Fibroblast of lung (primary cell): ENCODE measurements at places on chromosomes 12 and 14. TPM values are rescaled to one million over a fixed set of nuclear protein-coding genes. Genes with fewer than 3 reads are reported as not detected.

DNA sequence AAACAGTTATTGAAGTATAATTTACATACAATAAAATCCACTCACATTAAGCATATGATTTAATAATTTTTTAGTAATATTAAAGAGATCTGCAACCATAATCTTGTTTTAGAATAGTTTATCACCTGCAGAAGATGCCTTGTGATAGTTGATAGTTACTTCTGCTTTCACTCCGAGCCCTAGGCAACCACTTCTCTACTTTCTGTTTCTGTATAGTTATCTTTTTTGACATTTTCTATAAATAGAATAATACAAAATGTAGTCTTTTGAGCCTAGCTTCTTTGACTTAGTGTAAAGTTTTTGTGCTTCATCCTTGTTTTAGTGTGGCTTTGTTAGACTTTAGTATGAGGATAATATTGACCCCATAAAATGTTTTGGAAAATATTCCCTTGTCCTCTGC lies 111.0 kb downstream of the MNAT1 start:
- H3K27me3 ChIP-seq: no peaks in the 10 kb centered on the region
- H3K4me1 ChIP-seq: no peaks in the 10 kb centered on the region
- no peaks in the 10 kb centered on the region for H3K36me3 ChIP-seq
- H3K4me3 ChIP-seq: no peak overlapping the region
- DNase-seq: no peak

- H3K27ac ChIP-seq: no peak overlapping the region
- no peak for DNase-seq
- no peak overlapping the region for H3K4me3 ChIP-seq
- peaks cover 2% of the 10 kb centered on the region for H3K27me3 ChIP-seq
- H3K36me3 ChIP-seq: peaks cover 7% of the 10 kb centered on the region
Measured at GRCh38 chr14:103139132-103140025, 16.1 kb downstream of the TNFAIP2 start.

- H3K4me1 ChIP-seq: peaks cover 5% of the 10 kb centered on the region
- DNase-seq: no peak
- H3K27ac ChIP-seq: no peak overlapping the region
- H3K4me3 ChIP-seq: no peak overlapping the region
Measured at GRCh38 chr12:123083661-123084571, 67.0 kb downstream of the PITPNM2 start.

DNA sequence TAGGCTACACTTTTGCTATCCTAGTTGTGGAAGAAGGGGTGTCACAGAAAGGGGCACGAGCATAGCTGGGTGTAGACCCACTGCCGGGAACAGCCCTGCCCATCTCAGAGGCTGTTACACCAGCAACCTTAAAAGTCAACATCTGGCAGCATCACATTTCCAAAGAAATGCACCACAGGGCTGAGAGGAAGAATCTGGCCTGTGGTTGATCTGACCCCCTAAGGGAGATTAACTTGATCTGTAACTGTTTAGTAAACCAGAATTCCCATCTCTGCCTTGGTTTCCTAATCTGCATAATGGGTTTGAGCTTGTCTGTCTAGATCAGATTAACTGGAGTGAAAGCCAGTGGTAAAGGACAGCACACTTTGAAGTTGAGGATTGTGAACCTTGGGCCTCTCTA lies 1.3 kb downstream of the LRP1-AS start:
- H3K27me3 ChIP-seq: no peaks in the 10 kb centered on the region
- DNase-seq: no peak
- peaks cover 47% of the 10 kb centered on the region for H3K36me3 ChIP-seq
- H3K4me1 ChIP-seq: peaks cover 57% of the 10 kb centered on the region

DNA sequence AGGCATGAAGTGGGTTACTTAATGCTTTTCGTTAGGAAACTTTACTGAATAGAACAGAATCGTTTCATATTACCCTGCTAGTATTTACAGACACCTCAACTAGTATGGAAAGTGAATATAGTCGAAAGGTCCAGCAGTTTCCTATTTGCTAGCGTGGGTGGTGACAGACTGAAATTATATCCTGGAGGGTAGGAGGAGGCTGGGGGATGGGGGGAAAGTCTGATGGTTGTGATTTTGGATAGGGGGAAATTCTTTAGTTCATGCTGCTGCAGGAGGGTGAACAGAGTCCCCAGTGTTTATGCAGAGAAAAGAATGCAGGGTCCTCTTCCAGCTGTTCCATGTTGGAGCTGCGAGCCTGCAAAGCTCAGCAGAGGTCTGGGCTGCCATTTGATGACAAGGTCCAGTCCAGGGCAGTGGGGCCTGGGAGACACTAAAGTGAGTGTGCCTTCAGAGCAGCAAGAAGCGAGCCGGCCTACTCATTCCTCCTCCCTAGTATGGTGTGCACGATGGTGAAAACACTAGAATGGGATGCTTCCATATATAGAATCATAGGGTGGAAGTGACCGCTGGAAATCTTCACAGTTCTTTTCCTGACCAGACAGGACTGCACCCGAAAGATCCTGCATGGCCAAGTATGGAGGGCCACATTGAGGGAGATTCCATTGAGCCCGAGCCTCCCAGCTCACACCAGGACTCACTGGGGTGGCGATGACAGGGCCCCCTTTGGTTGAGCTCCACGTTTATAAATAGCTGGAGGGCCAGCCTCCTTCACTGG lies 2.1 kb downstream of the SAMD4A start:
- H3K4me3 ChIP-seq: peak overlapping the region; percentile 59
- H3K27me3 ChIP-seq: no peaks in the 10 kb centered on the region
- peaks cover 4% of the 10 kb centered on the region for H3K36me3 ChIP-seq

The RIC8B gene
- total RNA-seq: 10.8 and 11.6 TPM in 2 replicates

The SMCO2 gene
- total RNA-seq: 0.26 TPM in 1 of 2 replicates, not detected in the other

The SPX gene
- total RNA-seq: 0.50 and 1.3 TPM in 2 replicates

DNA sequence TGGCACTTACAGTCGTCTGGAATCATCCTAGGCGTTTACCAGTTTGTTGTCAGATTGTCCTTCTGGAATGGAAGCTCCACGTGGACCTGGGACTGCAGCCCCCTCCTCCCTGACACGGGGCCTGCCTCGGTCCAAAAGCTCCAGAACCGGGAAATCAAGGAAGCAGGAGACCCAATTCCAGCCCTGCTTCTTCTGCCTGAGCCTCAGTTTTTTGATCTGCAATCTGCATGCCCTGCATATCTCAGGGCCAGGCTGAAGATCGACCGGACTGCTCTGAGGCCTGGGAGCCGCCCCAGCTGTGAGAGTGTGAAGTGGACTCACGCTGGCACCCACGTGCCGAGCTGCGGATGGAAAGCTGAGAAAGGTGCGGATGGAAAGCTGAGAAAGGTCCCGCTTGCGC lies 98.6 kb downstream of the SETD3 start:
- DNase-seq: no peak
- no peak overlapping the region for H3K27ac ChIP-seq
- H3K4me1 ChIP-seq: no peaks in the 10 kb centered on the region
- H3K4me3 ChIP-seq: no peak overlapping the region
- no peaks in the 10 kb centered on the region for H3K36me3 ChIP-seq

DNA sequence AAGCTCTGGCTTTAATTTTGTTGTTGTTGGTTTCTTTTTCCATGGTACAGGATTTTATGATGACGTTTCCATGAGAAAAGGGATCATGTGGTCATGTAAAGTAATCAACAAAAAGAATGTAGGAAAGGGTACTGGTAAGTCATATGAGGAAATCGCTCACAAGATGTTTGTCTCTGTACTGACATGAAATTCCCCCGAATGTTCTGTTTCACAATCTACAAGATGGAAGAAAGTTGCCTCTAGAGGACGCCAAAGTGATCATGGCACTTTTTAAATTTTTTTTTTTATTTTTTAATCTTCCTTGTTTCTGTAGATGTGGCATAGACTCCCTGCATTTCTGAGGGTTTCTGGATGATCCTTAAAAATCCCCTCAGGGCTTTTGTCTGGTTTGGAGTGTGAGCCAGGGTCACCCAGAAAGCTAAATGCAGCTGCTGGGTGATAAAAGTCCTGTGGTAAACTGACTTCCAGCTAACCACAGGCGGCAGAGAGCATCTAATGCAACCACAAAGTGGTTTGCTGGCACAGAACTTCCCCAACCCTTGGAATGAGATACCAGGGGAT lies 393.5 kb downstream of the CCDC91 start:
- H3K36me3 ChIP-seq: no peaks in the 10 kb centered on the region
- H3K27ac ChIP-seq: no peak overlapping the region
- no peaks in the 10 kb centered on the region for H3K4me1 ChIP-seq
- no peaks in the 10 kb centered on the region for H3K27me3 ChIP-seq

DNA sequence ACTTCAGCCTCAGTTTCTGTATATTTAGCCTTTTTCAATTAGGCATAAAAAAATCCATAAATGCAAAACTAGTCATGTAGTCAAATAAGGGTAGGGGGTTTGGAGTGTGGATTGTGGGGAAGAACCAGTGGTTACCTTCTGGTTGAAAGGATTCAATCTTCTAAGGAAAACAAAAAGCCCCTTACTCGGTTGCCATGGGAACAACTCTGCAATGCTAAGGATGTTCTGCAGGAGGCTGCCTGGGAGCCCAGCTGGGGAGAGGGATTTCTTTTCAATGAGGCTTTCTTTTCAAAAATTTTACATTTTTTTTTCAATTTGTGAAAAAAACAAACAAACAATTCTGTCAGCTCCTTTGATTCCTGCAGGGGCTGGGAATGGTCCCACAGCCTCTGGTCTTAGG lies 67.2 kb downstream of the SLC8A3 start:
- H3K36me3 ChIP-seq: no peaks in the 10 kb centered on the region
- DNase-seq: no peak
- H3K4me1 ChIP-seq: no peaks in the 10 kb centered on the region
- no peak overlapping the region for H3K27ac ChIP-seq
- no peak overlapping the region for H3K4me3 ChIP-seq

The IAPP gene
- not detected in 2 replicates for total RNA-seq

DNA sequence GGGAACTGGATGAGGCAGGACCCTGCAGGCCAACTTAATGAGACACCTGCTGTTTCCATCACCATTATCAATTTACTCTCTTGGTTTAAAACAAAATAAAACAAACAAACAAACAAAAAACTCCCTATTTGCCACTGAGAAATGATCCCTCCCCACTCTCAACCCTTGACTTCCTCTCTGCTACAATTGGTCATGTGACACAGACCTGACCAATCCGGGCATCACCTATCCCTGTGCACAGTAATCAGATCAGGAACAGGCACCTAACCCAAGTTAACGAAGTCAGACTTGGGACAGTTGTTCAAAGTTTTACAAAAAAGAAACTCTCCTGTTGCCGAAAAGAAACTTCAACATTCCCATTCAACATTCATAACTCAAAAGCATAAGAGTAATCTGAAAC lies 58.4 kb downstream of the NELL2 start:
- H3K27me3 ChIP-seq: no peaks in the 10 kb centered on the region
- no peak overlapping the region for H3K27ac ChIP-seq
- no peak overlapping the region for H3K4me3 ChIP-seq
- no peak for DNase-seq
- no peaks in the 10 kb centered on the region for H3K36me3 ChIP-seq
- H3K4me1 ChIP-seq: no peaks in the 10 kb centered on the region

- no peaks in the 10 kb centered on the region for H3K27me3 ChIP-seq
- DNase-seq: no peak
- peaks cover 6% of the 10 kb centered on the region for H3K4me1 ChIP-seq
- H3K36me3 ChIP-seq: no peaks in the 10 kb centered on the region
Measured at GRCh38 chr12:29242921-29243431, 93.9 kb downstream of the FAR2 start.

DNA sequence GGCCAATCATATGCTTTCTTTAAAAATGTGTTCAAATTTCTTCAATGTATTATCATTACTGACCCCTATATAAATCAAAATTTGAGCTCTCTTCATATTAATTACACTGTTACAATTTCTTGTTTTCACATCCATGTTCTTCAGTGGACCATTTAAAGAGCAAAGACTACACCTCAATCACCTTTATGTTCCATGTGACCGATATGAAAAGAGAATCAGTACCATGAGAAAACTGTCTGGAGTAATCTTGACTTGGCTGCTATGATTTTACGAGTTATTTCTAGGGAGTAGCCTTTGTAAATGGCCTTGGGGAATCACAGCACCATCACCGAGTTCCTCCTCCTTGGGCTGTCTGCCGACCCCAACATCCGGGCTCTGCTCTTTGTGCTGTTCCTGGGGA lies at the start of gene OR8S1:
TSS of gene OR8S1 (plus strand) at position 301 of the 400 bp plus-strand sequence. CDS start at position 301, 0 bp downstream.
- H3K4me3 ChIP-seq: no peak within 1 kb of the TSS

DNA sequence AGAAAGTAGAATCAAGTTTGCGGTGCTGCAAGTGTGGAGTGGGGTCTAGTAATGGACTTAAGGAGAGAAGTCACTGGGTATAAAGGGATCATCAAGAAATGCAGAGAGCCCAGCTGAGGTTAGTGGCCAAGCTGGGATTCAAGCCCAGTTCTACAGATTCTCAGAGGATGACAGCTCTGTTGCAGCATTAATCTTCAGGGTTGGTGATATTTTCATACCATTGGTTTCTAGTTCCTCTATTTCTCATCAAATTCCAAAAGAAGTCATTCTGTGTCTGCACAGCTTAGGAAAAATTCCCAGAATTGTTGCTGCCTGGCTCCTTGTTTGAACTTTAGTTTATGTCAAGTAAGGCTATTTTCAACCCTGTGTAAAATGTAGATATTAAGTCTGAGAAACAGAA lies 169.5 kb upstream of the NTF3 start:
- H3K4me3 ChIP-seq: no peak overlapping the region
- H3K4me1 ChIP-seq: peaks cover 12% of the 10 kb centered on the region
- no peaks in the 10 kb centered on the region for H3K27me3 ChIP-seq

DNA sequence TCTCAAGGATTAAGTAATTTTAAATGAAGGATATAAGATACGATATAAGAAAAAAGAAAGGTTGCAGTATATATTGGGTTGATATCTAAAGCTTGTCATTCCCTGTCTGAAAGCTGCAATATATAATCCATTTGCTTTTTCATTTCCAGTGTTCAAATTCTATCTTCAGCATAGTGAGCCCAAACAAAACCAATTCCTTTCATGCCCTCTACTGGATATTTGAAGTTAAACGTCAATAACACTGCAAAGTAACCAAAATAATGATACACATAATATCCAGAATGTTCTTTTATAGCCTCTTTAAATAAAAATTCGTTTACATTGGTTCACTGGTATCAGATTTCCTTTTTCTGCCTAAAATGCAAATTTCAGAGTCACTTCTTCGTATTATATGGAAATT lies 64.5 kb upstream of the DAAM1 start:
- no peak overlapping the region for H3K27ac ChIP-seq
- H3K36me3 ChIP-seq: no peaks in the 10 kb centered on the region
- no peaks in the 10 kb centered on the region for H3K4me1 ChIP-seq

- no peak for DNase-seq
- no peaks in the 10 kb centered on the region for H3K36me3 ChIP-seq
- H3K27me3 ChIP-seq: no peaks in the 10 kb centered on the region
Measured at GRCh38 chr14:89675590-89675989, 258.6 kb upstream of the FOXN3 start.

GRCh38 chr14:92266216-92266615 lies 56.7 kb upstream of the SLC24A4 start:
- H3K4me1 ChIP-seq: no peaks in the 10 kb centered on the region
- no peaks in the 10 kb centered on the region for H3K36me3 ChIP-seq
- peaks cover 3% of the 10 kb centered on the region for H3K27me3 ChIP-seq

- no peak overlapping the region for H3K4me3 ChIP-seq
- H3K4me1 ChIP-seq: peaks cover 43% of the 10 kb centered on the region
- no peaks in the 10 kb centered on the region for H3K27me3 ChIP-seq
- H3K36me3 ChIP-seq: no peaks in the 10 kb centered on the region
- DNase-seq: no peak
- H3K27ac ChIP-seq: no peak overlapping the region
Measured at GRCh38 chr14:68662392-68662791, 130.5 kb downstream of the ZFP36L1 start.

The KRT5 gene
- total RNA-seq: not detected in 2 replicates

- no peak overlapping the region for H3K4me3 ChIP-seq
- H3K4me1 ChIP-seq: peaks cover 2% of the 10 kb centered on the region
- DNase-seq: peak; percentile 15
- peaks cover 11% of the 10 kb centered on the region for H3K36me3 ChIP-seq
- no peak overlapping the region for H3K27ac ChIP-seq
Measured at GRCh38 chr14:91186515-91187066, 57.9 kb downstream of the GPR68 start.
